Nephron progenitor cell (in vitro differentiated cells): ENCODE measurements at places on chromosomes 6 and 20.

DNA sequence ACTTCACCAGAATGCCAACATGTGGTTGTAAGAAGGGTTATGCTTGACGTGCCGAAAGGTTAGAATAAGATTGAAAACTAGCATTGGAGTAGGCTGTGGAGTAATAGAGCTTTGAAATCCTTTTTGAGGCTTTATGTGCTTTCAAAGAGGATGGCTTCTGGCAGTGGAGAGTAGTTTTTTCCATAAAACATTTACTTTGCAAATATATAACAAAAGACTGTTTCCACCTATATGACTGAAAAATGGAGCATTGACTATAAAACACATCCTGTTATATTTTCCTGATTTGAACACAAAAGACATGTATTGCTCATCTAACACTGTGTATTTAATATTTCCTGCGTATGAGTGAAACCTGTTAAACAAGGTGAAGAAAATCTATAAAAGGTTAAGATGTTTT is 38.8 kb downstream of the ZFAND3 start:
- no peak for DNase-seq

GRCh38 chr6:56713254-56713672 is 70.6 kb upstream of the DST start:
- no peak for DNase-seq

DNA sequence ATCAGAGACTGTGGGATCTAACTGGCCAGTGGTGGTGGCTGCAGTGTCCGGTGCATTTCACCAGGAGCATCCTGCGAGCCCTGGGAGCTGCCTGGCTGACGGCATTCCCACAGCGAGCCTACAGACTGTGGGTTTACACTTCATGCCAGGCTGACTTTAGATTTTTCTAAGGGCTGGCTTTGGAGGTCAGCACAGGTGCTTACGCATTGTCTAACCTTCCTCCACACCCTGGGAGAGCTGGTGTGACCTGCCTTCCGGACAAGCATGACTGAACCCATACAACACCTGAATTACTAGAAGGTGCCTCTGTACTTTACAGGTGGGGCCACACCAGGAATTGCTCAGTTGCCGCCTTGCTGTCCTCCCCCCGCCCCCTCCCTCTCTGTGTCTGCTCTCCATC is 96.2 kb downstream of the RREB1 start:
- DNase-seq = no peak

DNA sequence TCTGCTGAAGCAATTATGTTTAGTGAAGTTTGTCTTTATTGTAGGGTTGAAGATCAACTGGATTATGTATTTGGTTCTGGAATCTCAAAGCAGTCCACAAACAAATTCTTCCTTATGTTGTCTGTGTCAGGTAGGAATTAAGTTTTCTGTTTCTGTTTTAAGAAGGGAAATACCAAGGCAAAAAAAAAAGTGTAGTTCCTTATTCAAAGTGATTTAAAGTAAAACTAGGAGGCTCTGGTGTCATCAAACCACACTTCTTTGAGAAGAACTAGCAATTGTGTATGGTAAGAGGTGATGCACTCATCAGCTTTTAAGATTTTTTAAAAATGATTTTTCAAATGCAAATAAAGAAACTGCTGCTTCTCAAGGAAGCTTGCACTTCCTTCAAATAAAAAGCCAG is 1.9 kb downstream of the FAM135A start:
- DNase-seq = no peak

DNA sequence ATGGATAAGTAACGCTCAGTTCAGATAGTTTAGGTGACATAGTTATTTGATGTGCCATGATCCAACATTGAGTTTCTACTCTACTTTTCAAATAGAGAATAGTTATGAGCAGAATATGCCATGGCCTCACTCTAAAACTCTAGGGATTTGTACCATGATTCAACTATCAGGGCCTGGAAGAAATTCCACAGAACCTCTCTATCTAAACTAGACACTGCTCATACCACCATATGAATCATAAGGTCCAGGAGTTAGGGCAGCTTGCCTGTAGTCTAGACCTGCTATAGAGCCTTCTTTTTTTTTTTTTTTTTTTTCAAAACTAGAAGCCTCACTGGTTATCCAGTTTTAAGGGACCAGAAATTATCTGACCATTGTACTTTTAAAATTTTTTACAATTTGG is 571.8 kb upstream of the IMPG1 start:
- DNase-seq = no peak

DNA sequence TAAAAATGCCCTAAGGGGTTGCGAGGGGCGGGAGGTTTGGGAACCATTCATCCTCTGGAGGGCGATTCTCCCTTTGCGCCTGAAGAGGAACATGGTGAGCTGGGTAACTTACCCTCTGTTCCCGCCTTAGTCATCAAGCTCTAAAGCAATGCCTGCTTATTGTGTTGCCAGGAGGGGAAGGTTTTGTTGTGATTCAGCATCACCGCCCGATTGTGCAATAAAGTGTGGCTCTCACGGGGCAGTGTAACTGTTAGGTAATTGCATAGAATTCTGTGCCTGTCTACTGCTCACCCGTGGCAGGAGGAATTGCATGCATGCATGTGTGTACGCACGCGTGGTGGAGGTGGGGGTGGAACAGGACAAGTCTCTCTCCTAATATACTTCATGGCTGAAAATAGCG is 95.5 kb upstream of the AGPAT4 start:
- DNase-seq = no peak

DNA sequence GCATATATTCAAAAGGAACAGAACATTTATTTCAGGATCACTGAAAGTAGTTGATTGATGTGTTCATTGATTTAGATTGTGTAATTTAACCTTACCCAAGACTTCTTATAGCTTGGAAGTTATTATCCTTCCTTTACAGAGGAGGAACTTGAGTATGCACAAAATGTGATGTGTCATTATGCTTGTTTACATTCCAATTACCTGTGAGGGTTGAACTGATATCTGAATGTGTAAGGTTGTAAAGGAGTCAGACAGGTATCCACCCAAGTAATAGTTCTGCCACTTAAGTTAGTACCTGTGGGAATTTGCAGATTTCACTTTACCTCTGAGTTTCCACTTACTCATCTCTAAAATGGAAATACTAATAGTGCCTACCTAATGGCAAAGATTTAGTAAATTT is 668.2 kb downstream of the DOK5 start:
- no peak for DNase-seq

DNA sequence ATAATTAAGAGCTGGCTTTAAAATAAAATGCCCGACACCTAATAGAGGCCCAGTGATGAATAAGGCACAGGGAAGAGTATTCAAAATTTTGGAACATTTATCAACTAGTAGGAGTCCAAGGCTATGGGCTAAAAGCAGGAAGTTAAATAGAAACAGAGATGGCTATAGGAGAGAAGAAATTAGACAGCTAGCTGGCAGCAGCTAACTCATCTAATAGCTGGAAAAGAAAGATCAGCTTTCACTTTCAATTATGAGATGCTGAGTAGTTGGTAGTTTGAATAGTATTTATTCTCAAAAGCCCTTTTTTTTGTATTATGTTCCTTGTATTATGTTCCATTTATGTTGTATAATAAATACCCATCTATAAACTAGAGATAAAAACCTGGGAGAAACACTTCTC is 215.7 kb downstream of the SLC35F1 start:
- DNase-seq = no peak

DNA sequence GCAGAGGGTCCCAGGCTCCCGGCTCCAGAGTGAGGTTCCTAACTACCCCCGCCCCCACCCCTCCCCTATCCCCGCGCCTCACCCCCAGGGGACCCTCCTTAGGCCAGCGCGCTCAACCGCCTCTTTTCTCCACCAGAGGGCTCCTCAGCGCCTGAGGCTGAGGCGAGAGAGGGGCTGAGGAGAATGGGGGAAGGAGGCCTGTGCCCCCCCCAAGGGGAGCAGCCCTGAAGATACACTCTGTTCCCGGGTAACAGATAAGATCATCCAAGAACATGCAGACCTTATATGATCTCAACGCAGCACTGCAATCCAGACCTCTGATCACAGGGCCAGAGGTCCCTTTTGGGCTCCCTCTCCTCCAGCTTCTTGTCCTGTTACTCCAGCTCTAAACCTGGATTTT is 43.3 kb upstream of the MRPS10 start:
- peak; percentile 44 for DNase-seq

DNA sequence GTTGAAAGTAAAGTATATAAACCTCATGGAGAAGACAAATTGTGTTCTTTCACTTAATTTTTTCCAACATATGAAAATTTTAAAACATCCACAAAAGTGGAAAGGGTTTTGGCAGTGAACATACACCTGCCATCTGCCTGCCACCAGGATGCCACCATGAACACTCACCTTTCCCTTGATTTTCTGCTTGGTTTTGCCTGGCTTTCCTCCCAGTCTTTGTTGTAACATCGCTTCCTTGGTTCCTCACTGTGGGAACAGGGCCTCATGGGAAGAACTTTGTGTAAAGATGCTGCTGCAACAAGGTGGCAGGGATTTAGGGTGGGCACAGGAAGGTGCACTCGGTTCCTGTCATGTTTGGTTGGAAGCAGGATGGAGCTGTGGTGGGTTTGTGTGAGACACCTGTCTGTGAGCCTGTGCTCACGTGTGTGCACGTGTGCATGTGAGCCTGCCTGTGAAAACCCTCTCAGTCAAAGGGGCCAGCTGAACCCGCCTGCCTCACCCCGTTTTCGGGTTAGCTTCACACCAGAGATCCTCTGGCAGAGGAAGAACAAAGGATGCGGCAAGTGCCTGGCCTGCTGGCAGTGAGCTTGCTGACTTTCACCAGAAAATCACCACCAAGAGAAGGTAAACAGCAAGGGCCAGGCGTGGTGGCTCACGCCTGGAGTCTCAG is 11.0 kb upstream of the RBM38 start:
- DNase-seq = no peak

- no peak for DNase-seq
Observed at GRCh38 chr20:9613871-9614270, 99.5 kb downstream of the LAMP5 start.

DNA sequence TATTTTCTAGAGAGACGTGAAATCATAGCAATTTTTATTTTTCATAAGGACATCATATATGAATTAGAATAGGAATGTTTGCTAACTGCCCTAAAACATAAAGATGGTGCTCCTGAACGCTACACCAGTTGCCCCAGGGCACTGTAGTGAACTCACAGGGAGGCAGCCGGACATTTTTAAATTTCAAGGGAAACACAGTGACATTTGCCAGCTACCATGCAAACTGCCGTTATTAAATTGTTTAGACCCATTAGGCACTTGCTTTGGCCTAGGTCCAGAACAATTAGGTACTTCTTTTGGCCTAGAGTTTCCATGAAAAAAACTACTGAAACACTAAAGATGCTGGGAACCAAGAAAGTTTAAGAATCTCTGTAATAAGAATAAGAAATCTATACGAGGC is 24.9 kb upstream of the CFAP206 start:
- DNase-seq = no peak

GRCh38 chr20:6882561-6883291 is 115.2 kb downstream of the BMP2 start:
- DNase-seq = no peak

GRCh38 chr6:27752038-27752885 is 159.9 kb downstream of the OR2B2 start:
- DNase-seq = peak; percentile 56

- DNase-seq = peak; percentile 69
Observed at GRCh38 chr6:19838442-19839236, 1.5 kb downstream of the ID4 start.

- DNase-seq = no peak
Observed at GRCh38 chr6:74610352-74610751, 595.5 kb downstream of the COL12A1 start.

GRCh38 chr20:25207960-25208534 is 12.5 kb downstream of the ENTPD6 start:
- DNase-seq = no peak

DNA sequence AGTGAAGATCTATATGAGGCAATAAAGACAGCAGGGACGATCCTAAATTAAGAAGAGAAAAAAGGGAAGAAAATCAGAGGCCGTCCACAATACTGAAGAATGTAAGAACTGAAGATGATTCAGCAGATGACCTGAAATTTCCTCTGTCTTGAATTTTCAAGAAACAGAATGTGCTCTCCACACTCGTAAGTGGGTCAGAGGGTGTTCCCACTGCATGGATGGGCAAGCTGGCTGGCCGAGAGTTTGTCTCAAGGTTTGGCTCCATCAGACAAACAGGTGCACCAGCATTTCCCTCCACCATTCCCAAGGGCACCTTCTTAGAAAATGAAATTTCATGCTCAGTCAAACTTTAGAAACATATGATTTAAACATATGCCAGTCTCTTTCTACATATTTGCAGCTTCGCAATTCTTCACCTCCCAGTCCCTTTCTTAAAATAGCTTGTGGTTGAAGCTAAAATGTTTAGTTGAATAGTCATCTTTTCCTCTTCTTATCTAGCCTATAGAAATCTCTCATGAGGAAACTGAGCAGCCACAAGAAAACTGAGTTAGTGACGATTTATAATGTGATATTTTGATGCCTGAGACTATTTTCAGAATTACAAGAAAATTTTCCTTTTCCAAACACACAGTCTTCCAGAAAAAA is 576.4 kb downstream of the PRKN start:
- DNase-seq = no peak

- DNase-seq = no peak
Observed at GRCh38 chr20:31843881-31844280, 1.5 kb downstream of the FOXS1 start.

DNA sequence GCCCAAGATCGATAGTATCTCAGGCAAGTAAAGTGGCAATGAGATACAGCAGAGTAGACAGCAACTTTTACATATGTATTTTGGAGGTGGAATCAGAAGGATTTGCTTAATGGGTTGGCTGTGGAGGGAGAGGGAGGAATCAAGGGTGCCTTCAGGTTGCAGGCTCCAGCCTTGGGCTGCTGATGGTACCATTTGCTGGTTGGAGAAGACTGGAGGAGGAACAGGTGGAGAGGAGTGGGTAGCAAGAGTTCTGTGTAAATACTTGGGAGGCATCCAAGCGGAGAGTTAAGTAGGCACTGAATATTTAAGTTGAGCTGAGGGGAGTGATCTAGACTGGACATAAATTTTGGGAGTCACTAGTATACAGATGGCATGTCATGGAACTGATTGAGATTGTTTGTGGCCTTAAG is 5.2 kb downstream of the BICRAL start:
- DNase-seq = peak; percentile 14

- no peak for DNase-seq
Observed at GRCh38 chr20:24866008-24866407, 83.1 kb upstream of the CST7 start.

DNA sequence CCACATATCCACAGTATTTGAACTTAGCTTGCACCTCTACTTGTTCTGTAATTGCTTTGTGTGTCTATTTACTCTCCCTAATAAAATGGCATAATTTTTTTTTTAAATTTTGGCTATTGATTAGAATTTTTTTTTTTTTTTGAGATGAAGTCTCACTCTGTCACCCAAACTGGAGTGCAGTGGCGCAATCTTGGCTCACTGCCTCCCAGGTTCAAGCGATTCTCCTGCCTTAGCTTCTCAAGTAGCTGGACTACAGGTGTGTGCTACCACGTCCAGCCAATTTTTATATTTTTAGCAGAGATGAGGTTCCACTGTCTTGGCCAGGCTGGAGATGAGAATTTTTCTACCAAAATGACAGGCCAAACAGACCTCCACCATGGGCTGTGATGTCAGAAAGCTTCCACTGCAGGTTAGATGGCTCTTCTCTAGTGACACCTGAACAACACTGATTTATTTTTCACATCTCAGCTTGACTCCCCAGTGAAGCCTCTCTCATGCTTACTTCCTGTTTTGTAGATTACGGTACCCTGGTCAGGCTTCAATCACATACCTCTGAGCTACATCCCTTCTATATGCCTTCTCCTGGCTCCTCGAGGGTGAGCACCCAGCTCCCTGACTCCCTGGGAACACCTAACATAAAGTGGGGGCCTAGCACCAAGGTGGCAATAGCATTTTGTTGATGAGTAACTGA is 112.8 kb downstream of the ARHGAP18 start:
- no peak for DNase-seq
